ENCODE measurements at places on chromosomes 4 and X.

DNA sequence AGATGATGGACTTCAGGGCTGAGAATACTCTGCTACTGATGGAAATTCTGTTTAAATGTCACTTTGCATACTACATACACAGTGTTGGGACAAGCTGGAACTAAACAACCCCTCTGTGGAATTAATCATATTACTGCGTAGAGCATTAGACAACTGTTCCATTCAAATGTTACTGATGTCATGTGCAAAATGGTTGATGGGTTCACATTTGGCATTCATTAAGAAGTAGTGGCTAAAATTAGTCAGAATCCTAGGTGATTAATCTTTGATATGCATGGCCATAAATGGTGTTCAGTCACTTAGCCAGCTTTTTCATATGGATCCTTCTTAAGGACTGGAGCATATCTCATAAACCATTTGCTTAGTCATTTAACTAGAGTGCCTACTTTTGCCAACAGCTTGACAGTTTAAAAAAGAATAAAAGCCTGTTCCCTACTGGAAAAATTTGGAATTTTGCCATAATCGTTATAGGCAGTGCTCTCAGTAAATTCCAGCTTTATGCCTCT lies 105.2 kb downstream of the RNF150 start:
- DNase-seq: no peak

- no peak for DNase-seq
Observed at GRCh38 chr4:116132946-116133345, 952.4 kb downstream of the TRAM1L1 start.

DNA sequence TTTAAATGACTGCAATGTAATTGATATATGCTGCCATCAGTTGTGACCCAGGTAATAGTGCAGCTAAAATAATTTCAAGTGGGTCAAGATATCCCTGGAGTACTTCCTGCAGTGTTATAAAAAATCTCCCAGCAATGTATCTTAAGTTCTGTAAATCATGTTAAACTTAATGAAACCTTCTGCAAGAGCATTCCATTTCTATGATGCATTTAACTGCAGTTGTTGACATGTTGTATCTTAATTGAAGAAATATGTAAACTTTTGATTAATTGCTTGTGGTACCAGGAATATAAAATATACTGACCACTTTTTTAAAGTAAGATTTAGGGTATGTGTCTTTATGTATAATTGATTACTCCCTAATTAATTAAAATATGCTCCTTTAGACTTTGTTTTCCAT lies 213.6 kb downstream of the AFF2 start:
- DNase-seq: no peak

- DNase-seq: no peak
Observed at GRCh38 chr4:62676962-62677361, 1476.8 kb downstream of the ADGRL3 start.

- no peak for DNase-seq
Observed at GRCh38 chr4:3066836-3067400, 7.4 kb downstream of the HTT-AS start.

GRCh38 chr4:25879991-25880651 lies 17.3 kb upstream of the SEL1L3 start:
- DNase-seq: no peak

GRCh38 chrX:36983831-36984230 lies 24.3 kb upstream of the FAM47C start:
- no peak for DNase-seq

DNA sequence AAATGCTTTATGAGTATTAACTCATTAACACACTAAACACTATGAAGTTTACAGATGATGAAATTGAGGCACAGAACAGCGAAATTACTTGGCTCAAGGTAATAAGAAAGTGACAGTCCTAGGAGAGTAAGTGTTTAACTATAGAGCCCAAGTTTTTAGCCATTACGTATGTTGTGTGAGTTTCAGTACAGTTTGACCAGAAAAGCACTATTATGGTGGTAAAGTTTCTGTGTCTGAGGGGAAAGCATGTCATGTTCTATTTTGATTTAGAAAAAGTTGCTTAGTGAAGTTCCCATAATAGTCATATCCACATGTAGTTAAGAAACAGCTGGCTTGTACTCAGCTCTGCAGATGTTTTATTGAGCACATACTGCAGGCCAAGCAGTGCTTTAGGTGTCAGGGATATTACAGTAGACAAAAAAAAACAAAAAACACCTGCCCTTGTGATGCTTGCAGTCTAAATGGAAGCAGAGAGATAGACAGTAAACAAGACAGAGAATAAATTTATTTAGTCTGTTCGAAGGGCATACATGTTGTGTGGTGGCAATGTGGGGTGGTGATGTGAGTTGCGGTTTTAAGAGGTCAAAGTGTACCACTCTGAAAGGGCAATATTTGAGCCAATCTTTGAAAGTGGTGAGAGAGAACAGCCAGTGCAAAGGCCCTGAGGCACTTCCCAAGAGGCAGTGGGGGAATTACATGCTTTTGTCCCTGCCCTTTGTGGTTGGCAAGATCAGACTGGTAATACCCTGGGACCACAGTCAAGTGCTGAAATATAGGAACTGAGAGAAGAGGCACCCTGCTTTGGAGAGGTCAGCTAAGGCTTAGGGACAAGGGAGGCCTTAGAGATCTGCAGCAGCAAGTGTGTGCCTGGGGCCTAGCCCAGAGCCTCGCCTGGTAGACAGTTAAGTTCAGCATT lies 6.2 kb downstream of the TMEM131L start:
- no peak for DNase-seq

GRCh38 chr4:112759313-112759712 lies 122.4 kb downstream of the LARP7 start:
- no peak for DNase-seq

- no peak for DNase-seq
Observed at GRCh38 chrX:25105221-25105620, 89.5 kb upstream of the ARX start.

- no peak for DNase-seq
Observed at GRCh38 chrX:112874175-112874574, 33.5 kb upstream of the AMOT start.

GRCh38 chrX:113455582-113455981 lies 615.0 kb upstream of the AMOT start:
- no peak for DNase-seq

DNA sequence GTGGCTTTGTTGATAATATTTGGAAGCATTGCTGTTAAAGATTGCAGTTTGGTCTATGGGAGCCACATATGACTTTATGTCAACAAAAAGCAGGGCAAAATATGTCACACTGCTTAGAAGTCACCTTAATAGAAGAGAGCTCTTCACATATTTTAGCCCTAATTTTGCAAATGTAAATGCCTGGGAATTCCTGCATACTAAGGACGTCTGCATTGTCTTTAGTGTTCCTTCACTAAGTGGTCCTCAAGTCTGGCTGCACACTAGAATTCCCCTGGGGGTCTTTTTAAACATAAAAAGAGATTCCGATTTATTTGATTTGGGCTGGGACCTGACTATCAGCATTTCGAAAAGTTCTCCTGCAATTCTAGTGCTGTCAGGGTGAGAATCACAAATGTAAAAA lies 495.1 kb upstream of the FAM241A start:
- DNase-seq: no peak

DNA sequence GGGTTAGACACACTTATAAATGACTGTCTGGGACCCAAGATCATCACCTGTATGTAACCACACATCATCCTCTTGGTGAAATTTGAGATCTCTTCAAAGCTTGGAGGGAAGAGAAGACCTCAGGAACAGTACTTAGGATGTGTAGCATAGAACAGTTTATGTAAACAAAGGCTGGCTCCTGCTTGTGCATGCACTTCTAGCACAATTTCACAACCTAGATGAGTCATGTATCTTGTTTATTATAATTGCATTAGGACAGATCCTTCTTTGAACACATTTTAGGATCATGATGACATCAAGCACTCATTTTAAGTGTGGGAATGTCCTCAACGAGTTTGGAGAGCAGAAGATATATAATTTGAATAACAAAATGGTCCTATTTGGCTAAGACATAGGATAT lies 26.3 kb upstream of the ZMAT1 start:
- no peak for DNase-seq

DNA sequence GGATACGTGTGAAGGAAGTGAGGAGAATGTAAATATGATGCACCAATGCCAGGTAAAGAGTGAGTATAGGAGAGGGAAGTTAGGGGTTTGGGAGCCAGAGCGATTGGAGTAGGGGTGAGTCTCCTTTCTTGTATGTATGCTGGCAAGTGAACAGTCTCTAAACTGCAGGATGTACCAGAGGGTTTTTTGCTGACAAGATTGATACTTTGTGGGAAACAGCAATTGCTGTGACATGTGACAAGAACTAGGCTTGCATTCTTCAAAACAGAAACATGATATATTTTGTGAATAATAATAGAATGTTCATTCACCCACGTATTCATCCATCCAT lies 706 bp downstream of the CHIC1 start:
- peak; percentile 29 for DNase-seq

DNA sequence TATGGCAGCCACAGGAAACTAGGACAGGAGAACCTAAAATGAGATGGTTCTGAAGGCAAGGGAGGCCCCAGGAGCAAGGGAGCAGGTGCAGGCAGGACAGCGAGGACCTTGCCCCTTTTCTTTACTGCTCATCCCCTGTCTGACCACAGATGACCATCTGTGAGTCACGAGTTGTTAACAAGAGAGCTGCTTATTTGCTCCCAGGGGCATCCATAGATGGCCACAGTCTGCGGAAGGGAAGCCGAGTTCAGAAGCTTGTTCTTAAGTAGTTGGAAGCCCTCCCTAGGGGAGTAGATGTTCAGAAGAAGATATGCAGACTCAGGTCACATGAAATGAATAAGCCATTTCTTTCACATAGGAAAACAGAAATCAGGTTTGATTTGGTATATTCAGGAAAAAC lies 69.4 kb downstream of the EVC2 start:
- DNase-seq: no peak

DNA sequence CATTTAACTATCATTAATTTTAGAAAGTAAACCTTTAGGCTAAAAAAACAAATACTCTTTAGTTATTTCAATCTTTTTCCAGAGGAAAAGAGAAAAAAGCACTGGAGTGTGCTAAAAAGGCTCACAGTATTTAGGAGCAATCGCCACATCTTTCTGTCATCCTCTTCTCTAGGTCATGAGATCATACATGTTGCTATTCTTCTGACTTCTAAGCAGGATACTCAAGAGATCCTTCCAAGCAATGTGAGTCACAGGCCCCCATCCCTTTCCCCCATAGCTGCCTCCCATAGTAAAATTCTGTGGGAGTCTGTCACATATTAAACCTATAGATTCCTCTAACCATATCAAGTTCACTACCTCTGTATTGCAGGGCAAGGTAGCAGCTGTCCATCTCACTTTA lies 7.7 kb downstream of the EDNRA start:
- DNase-seq: no peak

- no peak for DNase-seq
Observed at GRCh38 chr4:161530710-161531109, 633.1 kb downstream of the FSTL5 start.

DNA sequence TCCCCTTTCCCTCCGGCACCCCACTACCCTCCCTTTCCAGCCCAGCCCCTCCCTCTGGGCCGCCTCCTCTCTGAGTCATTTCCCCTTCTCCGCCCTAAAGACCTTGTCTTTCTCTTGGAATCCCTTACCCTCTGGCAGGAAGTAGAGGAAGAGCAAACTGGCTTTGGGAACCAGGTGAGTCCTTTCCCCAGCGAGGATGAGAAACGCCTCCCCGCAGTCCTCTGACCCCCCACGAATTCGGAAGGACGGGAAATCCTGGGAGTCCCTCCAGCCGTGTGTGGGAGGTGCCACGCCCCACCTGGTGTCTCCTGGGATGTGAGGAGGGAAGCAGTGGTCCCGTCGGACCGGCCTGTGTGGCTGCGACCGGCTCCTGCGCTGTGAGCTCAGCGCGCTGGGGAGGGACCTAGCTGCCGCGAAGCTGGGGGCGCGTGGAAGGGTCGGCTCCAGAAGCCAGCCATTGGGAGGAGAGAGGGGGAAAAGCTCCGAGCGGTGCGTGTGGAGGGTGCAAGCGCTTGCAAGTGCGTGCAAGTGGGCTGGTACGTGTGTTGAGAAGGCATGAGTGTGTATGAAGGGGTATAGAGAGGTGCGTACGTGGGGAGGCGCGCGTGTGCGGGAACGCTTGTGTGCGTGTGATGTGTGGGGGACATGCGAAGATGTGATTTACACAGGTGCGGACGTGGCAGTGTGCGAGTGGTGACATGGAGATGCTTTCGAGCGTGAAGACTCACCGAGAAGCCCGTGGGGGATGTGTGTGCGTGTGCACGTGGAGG lies 46.3 kb downstream of the TEX13B start:
- DNase-seq: no peak

DNA sequence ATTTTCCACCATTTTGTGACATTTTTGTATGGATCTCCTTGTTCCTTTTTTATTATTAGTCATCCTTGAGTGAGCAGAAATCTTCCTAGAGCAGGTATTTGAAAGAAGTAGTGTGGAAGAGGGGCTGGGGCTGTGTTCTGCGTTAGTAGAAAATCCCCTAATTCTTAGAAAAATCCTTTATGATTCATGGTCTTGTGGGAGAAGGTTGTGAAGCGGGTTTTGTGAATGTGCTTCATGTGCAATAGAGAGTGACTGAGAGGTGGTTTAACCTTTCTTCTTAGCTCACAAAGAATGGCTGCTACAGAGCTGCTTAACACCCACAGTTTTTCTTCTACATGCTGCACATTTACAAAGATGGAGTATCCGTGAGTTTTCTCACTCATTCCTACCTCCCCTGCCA lies 220.5 kb downstream of the IDS start:
- no peak for DNase-seq

DNA sequence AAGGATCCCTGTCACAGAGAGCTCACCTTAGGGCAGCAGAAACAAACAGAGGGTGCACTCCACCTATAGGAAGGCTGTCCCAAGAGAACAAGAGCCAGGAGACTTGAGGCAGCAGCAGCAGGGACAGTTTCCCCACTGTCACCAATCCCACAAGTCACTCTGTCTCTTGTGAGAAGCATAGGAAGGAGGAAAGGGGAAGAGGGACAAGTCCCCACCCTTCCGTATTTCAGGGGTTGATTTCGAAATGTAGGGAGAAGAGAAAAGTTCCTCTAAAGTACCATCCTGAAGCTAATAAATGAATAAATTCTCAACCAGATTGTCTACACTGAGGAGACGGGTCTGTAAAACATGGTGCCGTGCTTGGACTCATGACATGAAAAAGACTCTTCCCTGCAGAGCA lies 9.5 kb upstream of the TLR8 start:
- DNase-seq: no peak

DNA sequence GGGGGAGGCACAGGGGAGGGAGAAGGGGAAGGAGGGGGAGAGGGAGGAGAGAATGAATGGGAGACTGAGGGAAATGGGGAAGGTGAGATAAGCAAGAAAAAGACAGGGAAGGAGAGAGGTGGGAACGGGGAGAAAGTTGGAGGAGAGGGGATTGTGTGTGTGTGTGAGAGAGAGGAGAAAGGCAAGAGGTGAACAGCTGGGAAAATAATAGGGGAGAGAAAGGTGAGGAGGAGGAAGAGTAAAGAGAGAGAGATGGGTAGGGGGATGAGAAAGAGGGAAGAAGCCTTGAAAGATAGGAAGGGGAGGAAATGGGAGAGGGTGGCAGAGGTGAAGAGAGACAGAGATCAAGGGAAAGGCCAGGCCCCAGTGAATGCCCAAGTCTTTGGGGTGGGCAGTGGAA lies 20.1 kb downstream of the BCORL1 start:
- DNase-seq: no peak

DNA sequence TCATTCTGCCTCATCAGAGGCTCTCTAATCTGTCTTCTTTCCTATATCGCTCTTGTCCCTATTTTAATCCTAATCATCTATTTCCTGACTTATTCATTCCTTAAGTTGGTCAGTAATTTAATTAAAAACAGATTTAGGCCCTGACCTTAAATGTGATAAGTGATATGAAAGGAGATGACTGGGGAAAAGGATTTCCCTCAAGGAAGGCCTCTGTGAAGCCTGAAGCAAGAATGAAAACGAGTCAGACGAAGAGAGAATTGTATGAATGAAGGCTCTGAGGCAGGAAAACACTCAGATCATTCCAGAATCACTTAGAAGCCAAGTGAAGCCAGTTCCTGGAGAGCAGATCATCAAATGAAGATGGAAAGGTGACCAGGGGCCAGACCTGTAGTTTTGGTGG lies 22.1 kb downstream of the PKD2 start:
- no peak for DNase-seq

Data from left renal pelvis (tissue), 4 donors.